CD14-positive monocyte (primary cell): ENCODE measurements at places on chromosomes 6 and 20. TPM values are rescaled to one million over a fixed set of nuclear protein-coding genes. Genes with fewer than 3 reads are reported as not detected.

CFB gene
- 0.37 TPM for polyA plus RNA-seq

SMLR1 gene
- not detected for polyA plus RNA-seq

ZNF311 gene
- 0.05 TPM for polyA plus RNA-seq

BTNL2 gene
- not detected for polyA plus RNA-seq

ADAM33 gene
- polyA plus RNA-seq = not detected

SMOC2 gene
- not detected for polyA plus RNA-seq

SLC4A11 gene
- 0.11 TPM for polyA plus RNA-seq

NKAPL gene
- polyA plus RNA-seq = 0.94 TPM

OPRM1 gene
- not detected for polyA plus RNA-seq

GPSM3 gene
- polyA plus RNA-seq = 86.1 TPM

SNX3 gene
- polyA plus RNA-seq = 64.6 and 134 TPM in 2 replicates

C6orf118 gene
- not detected for polyA plus RNA-seq

BTN3A1 gene
- polyA plus RNA-seq = 53.6 and 114 TPM in 2 replicates

KCNK16 gene
- not detected in 2 replicates for polyA plus RNA-seq

E2F1 gene
- polyA plus RNA-seq = not detected

TRIM31 gene
- not detected for polyA plus RNA-seq

SIGLEC1 gene
- 1.6 TPM for polyA plus RNA-seq

EDN1 gene
- not detected for polyA plus RNA-seq
